ENCODE measurements at places on chromosomes 2 and 18.
A peak's percentile ranks its signal among the peaks of the same experiment; 100 is the strongest.

- DNase-seq = no peak
Measured at GRCh38 chr2:134926231-134926931, 7.8 kb downstream of the CCNT2 start.

DNA sequence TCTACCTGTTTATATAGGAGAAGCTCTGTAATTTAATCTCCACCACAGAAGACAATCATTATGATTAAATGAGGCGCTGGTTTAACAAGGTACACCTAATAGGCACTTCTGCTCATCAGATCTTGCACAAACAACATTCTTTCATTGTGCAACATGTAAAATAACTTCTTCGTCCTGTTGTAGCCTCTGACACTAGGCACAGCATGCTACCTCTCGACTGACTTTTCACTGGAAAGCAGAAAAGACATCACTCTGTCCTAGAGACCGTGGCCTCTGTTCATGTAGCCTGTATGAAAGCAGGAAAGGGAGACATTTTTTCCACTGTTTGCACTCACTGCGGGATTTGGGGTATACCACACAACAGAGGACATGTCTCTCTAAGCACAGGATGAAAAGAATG is 316.5 kb downstream of the IRS1 start:
- DNase-seq = no peak

DNA sequence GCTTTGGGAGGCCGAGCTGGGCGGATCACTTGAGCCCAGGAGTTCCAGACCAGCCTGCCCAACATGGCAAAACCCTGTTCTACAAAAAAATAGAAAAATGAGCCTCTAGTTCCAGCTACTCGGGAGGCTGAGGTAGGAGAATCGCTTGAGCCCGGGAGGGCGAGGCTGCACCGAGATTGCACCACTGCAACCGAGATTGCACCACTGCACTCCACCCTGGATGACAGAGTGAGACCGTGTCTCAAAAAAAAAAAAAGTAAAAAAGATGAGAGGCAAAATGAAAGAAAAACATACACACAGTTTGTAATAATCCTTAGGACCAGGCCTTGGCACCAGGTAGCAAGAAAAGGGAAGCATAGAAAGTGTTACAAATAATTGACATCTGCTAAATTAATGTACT is 22.0 kb downstream of the RBM43 start:
- no peak for DNase-seq

DNA sequence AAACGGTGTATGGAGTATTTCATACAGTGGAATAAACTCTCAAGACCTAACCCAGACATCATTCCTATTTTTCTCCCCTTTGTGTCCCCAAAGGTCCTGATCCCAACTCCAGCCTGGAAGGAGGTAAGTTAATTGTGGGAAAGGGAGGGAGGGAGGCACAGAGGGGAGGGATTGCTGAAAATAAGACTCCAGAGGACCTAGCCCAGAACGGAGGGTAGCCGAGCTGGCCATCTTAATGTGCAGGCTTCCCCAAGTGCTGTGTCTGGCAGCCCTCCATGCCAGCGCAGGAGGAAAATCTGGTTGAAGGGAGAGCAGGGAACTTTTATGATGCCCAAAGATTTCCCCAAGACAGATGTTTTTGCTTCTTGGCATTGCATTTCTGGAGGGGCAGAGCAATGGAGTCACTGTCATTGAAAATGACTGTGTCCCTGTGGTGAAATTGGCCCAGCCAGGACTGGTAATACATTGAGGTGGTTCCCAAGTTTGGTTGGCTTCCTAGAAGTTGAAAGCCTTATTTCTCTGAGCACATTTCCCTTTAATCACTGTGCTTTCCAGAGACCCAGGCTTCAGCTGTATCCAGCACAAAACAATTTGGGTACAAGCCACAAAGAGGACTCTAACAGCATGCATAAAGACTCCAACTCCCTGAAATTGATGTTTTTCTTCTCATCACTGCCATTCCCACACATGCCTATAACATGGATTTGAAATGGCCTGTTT is 202.7 kb downstream of the AGPS start:
- DNase-seq = no peak

GRCh38 chr2:141554810-141555209 is 576.0 kb downstream of the LRP1B start:
- DNase-seq = no peak

DNA sequence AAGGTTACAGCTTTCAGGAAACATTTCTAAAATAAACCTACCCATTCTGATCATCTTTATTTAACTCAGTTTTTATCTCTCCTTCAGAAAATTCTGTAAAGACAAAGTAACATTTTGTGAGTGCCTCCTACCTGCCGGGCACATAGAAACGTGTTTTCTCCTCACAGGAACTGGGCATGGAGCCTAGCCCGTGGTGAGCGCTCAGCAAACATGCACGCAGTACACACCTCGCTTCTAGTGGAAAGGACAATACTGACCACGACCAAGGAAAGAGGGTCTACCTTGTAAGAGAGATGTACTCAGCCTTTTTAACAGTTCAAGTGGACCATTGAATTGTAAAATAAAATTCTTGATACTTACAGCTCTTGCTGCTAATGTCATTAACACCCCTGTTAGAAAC is 24.8 kb upstream of the KIDINS220 start:
- DNase-seq = no peak

DNA sequence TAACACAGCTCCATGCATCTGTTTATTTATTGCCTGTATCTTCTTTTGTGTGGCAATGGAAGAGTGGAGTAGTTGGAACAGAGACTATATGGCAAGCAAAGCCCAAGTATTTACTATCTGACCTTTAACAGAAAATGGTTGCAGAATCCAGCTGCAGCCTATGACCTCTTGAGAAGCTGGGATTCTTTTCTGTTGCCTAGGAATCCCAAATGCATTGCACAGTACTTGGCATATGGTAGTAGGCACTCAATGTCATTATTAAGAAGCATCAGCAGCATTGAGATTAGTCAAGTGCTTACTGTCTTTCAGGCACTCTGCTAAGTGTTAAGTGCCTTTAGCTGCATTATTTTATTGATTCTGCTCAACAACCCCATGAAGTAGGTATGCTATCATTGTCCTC is 331.6 kb downstream of the CCDC85A start:
- DNase-seq = no peak

- DNase-seq = peak; percentile 61
Measured at GRCh38 chr18:7566567-7567473, at the start of gene PTPRM. Gene PTPRM (plus strand): TSS chr18:7567316. CDS start chr18:7567819, 503 bp downstream.

DNA sequence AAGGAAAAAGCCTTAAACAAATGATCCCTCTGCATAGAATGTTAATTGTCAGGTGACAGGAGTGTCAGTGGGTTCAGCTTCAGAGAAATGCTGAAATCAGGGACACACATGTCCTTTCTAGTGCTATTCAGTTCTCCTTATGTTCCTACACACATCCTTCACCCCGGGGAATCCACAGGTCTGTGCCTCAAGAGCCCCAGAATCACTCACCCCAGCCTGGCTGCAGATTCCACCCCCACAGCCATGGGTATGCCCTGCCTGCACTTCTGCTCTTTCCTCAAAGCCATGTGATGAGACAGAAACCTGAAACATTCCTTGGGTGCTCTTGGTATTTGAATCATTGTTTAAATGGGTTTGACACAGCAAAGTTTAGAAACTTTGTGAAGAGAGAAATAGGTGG is 27.4 kb upstream of the FZD7 start:
- DNase-seq = no peak

GRCh38 chr18:77140439-77141109 is 8.0 kb upstream of the MBP start:
- peak; percentile 67 for DNase-seq

- DNase-seq = peak; percentile 49
Measured at GRCh38 chr2:100643906-100644501, 81.2 kb downstream of the PDCL3 start.

DNA sequence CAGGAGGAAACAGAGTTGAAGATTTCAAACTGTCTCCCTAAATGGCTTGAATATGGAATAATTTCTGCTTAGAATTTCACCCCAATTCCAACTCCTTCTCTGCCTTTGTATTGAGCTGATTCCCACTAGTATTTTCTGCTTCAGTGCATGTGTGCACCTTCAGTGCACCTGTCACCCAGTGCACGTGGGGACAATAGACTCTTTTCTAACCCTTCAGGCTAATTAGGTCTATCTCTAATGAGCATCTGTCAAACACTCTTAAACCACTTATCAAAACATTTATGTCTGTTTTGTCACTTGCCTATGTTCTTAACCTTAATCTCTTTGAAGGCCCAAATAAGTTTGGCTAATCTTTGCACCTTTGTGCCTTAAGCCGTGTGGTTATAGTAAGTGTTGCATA is 232.0 kb upstream of the NETO1 start:
- DNase-seq = no peak

GRCh38 chr18:48780201-48780912 is 170.4 kb downstream of the SMAD7 start:
- DNase-seq = no peak

DNA sequence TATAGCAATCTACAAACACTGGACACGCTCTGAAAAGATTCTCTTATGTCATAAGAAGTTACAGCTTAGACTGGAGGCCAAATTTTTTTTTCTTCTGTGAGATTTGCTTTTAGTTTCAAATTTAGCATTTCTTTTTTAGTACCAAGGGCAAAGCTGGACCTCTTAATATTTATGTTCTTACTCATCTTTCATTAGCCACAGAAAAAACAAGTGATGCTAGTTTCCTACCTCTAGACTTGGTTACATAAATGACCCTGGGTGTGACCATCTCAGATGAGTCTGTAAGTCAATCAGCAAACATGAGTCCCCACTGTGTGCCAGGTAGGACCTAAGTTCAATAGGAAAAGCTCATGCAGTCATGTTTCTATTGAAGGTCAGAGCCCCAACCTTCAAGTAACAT is 94.4 kb downstream of the MEP1B start:
- DNase-seq = no peak

GRCh38 chr2:96389736-96390135 is 54.2 kb downstream of the NCAPH start:
- DNase-seq = peak; percentile 57

- DNase-seq = no peak
Measured at GRCh38 chr2:117832905-117833613, 18.6 kb downstream of the DDX18 start.

DNA sequence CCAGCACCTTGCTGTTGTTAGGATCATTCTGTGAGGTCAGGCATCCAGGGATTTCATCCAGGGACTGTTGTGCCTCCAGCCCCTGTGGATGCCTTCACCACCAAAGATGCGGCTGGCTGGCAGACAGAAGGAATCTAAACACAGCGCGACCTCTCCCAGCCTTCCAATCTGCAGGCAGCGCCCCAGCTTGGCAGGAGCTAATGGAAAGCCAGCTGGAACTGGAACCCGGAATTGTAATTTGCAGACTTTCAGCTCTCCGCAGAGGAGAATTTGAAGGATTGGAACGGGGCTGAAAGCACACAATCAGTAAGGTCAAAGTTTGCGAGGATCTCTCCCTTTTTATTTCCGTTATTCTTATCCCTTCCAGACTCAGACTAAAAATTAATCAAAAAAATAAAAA is 127.8 kb downstream of the TRIB2 start:
- no peak for DNase-seq

- DNase-seq = no peak
Measured at GRCh38 chr18:35491700-35492077, 6.1 kb downstream of the INO80C start.

DNA sequence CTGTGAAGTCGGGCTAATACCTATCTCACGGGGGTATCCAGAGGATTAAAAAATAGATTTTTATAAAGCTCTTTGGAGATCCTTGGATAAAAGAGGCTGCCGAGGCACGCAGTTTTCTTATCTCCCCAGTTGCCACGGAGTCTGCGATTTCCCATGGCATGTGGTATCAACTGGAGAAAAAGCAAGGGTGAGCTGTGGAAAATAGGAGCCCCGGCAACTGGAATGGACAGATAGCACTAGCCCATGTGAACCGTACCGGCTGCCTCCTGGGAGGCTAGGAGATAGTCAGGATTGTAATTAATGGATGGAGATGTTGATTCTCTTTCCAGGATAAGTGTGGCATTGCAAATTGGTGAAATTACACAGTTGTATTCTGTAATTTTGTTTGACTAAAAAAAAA is 407.6 kb upstream of the KCNH7 start:
- DNase-seq = no peak

DNA sequence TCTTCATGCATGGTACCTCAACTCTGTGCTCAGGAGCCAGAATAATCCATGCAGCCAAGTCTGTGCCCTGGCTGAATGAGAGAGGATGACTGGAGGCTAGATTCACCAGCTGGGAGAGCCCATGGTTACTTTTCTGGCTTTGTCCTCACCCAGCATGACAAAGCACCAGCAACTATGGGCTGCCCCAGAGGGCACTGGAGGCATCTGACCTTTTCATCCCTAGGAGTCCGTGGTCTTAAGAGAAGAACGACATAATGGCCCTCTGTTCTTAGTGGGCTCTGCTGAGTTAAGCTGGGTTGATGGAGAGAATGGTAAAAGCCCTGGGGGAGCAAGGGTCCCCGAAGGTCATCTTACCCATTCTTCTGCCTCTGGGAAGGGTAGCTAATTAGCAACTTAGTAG is 54.6 kb upstream of the TNP1 start:
- no peak for DNase-seq

GRCh38 chr2:154686162-154686561 is 12.3 kb upstream of the KCNJ3 start:
- no peak for DNase-seq

GRCh38 chr18:61973273-61974115 is 80.7 kb upstream of the RNF152 start:
- DNase-seq = no peak

- no peak for DNase-seq
Measured at GRCh38 chr2:191066197-191066918, 52.4 kb upstream of the STAT1 start.

- DNase-seq = no peak
Measured at GRCh38 chr2:29223851-29224692, 108.9 kb downstream of the CLIP4 start.

- peak; percentile 89 for DNase-seq
Measured at GRCh38 chr2:10493634-10494281, 45.6 kb upstream of the ODC1 start.

DNA sequence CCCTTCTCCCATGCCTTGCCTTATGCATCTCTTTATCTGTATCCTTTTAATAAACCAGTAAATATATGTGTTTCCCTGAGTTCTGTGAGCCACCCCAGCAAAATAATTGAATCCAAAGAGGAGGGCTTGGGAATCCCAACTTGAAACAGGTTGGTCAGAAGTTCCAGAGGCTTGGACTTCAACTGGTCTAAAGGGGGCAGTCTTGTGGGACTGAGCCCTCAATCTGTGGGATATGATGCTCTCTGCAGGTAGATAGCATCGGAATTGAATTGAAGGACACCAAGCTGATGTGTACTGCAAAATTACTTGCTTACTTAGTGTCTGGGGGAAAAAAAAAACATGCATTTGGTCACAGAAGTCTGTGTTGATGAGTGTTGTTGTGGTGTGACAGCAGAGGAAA is 1033.5 kb upstream of the TMEFF2 start:
- DNase-seq = no peak

DNA sequence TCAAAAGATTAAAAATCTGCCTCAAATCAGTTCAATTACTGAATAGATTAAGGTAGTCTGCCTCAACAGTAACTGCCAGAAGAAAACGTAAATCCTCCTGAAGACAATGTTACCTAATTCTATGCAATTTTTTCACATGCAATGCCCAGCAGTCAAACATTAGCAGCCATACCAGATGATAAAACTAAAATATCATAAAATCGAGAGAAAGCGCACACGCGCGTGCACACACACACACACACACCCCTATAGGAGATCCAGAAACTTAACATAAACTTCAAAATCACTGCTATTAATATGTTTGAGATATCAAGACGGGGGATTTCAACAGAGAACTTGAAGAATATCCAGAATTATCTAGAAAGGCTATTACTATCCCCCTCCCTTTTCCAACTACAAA is 32.9 kb downstream of the ROCK2 start:
- no peak for DNase-seq

GRCh38 chr2:38108907-38109731 is 33.2 kb upstream of the CYP1B1 start:
- no peak for DNase-seq

All from CD8-positive, alpha-beta T cell (primary cell).